Naive thymus-derived CD8-positive, alpha-beta T cell (primary cell): ENCODE measurements at places on chromosomes 5 and 9.

DNA sequence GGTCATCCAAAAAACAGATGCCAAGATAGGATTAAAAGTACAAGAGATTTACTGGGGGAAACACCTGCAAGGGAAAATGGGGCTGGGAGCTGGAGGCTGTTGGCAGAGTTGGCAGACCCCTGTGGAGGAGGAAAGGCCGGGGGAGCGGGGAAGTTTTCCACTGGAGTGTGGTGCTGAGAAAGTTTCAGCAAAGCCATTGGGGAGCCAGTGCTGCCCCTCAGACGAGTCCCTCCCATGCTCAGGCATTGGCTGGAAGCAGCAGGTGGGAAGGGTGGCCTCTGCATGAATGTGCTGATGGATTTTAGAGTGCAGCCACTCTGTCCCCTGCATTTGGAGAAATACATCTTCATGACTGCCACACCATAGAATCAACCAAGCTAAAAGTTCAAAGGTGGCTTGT lies 52.8 kb downstream of the TTC1 start:
- no peak for DNase-seq

DNA sequence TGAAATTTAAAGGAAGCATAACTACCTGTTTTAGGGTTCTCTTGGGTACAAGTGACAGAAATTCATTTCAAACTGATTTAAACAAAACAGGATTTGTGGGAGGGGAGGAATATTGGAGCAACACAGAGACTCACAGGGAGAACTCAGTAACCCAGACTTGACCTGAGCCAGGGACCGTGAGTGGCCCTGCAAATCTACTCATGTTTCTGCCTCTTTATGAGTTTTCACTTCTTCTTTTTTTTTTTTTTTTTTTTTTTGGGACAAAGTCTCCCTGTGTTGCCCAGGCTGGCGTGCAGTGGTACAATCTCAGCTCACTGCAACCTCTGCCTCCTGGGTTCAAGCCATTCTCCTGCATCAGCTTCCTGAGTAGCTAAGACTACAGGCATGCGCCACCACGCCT lies 405.6 kb upstream of the ZNF608 start:
- DNase-seq = no peak

GRCh38 chr5:149360272-149360671 lies 2.4 kb downstream of the PCYOX1L start:
- DNase-seq = no peak

- DNase-seq = no peak
Measured at GRCh38 chr9:126682928-126683697, 69.4 kb downstream of the LMX1B start.

DNA sequence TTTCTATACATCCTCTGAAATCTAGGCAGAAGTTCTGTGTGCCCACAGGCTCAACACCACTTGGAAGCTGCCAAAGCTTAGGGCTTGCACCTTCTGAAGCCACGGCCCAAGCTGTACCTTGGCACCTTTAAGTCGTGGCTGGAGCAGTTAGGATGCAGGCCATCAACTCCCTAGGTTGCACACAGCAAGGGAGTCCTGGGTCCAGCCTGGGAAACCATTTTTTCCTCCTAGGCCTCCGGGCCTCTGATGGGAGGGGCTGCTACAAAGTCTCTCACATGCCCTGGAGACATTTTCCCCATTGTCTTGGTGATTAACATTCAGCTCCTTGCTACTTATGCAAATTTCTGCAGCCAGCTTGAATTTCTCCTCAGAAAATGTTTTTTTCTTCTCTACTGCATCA lies 15.5 kb upstream of the PLK2 start:
- no peak for DNase-seq

GRCh38 chr9:626596-626995 lies 214.9 kb upstream of the DMRT1 start:
- no peak for DNase-seq

DNA sequence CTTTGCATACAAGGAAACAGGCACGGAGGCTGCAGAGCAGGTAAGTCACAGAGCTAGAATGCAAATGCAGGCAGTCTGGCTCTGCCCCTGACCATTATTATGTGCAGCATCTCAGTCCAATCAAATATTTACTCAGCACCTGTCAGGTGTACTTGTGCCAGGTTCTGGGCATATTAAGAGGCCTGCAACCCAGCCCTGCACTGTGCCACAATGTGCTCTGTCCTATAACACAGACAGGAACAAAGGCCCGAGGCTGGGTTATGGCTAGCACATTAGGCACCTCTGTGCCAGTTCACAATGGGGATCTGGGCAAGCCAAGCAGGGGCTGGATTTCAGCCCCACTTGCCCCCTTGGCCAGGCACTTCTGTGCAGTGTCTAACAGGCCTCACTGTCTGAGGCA lies 14.0 kb downstream of the ARL15 start:
- no peak for DNase-seq

DNA sequence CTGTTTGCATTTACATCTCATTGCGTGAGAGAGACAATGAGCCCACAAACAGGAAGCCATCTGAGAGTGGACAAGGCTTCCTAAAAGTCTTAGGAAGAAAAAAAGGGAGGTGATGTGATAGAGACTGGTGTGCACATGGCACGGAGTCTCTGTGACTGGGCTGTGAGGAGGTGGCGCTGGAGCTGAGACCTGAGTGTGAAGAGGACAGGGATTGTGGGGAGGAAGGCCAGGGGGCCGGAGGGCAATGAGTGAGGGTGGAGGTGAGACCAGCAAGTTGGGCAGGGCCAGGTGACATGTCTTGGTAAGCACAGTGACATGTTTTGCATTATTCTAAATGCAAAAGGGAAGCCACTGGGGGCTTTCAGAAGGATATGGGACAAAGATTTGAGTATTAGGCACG lies 45.0 kb downstream of the TSPAN17 start:
- DNase-seq = no peak

- DNase-seq = no peak
Measured at GRCh38 chr5:140953234-140953633, 13.0 kb upstream of the PCDHAC2 start.

DNA sequence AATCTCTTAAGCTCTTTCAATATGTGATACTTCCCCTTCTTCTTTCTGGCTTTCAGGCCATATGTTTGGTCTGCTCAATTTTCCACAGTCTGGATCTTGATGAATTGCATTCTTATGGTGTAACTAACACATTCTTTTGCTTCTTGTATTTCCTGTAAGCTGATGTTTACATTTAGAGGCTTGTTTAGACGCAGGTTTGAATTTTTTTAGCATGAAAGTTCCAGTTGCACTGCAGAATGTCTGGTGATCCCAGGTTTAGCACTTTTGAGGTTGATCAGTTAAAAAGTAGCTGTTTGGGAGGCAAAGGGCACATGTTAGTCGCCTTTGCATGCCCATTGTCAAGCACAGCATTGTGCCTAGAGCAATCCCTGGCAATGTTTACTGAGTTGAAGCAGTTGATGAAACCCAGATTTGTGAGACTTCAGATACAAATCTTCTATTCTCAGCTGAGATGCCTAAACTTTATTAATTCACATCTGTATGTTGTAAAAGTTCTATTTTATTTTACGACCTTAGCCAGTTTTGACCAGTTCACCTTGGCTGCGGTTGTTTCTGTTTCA lies 59.6 kb upstream of the SPATA31C2 start:
- DNase-seq = no peak

DNA sequence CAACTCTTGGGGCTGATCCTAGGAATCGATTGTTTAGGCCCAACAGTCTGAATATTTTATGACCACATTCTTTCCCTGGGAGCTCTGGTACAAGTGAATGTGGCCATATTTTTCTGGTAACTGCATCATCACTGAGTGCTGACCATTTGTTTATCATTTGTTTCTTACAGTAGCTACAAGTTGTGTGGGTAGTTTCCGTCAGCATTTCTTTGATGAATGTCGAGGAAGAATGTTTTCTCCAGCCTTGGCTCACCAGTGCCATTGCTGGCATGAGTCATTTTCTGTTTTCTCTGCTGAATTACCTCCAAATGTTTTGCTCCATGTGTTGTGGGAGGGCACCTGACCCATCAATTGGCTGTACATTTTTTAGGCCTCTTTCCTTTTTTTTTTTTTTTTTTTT lies 14.1 kb upstream of the CARD19 start:
- no peak for DNase-seq

DNA sequence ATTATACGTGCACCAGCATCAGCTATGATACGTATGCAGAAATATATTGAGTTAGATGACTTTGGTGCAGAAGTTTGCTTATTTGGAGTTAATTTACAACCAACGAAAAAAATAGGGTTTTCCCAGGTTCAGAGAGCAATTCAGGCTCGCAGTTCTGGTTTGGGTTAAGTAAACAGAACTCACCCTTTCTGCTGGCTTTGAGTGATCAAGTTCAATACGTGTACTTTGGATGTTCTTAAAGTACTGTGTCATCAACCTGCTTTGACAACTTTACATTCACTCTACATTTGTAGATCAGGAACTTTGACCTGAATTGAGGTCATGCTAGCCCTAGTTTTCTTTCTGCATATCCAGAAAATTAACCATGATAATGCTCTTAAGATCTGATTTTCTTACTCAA lies 40.7 kb downstream of the ACOT12 start:
- DNase-seq = no peak

GRCh38 chr9:124293718-124294506 lies 36.2 kb downstream of the NEK6 start:
- DNase-seq = no peak

DNA sequence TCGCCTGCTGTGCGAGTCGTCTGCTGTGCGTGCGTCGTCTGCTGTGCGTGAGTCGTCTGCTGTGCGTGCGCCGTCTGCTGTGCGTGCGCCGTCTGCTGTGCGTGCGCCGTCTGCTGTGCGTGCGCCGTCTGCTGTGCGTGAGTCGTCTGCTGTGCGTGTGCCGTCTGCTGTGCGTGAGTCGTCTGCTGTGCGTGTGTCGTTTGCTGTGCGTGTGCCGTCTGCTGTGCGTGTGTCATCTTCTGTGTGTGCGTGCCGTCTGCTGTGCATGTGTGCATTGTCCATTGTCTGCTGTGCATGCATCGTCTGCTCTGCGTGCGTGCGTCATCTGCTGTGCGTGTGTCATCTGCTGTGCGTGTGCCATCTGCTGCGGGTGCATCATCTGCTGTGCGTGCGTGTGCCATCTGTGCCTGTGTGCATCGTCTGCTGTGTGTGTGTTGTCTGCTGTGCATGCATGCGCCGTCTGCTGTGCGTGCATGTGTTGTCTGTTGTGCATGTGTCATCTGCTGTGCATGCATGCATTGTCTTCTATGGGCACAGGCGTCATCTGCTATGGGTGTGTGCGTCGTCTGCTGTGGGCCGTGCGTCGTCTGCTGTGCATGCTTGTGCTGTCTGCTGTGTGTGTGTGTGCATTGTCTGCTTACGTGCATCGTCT lies 68.6 kb upstream of the IRX4 start:
- DNase-seq = no peak

GRCh38 chr9:4315582-4316215 lies 15.8 kb upstream of the GLIS3 start:
- peak; percentile 56 for DNase-seq

GRCh38 chr9:116141864-116142561 lies 11.6 kb upstream of the PAPPA start:
- no peak for DNase-seq

- DNase-seq = no peak
Measured at GRCh38 chr9:89919171-89919681, 314.4 kb downstream of the GADD45G start.

GRCh38 chr9:131116281-131117120 lies 8.9 kb upstream of the NUP214 start:
- no peak for DNase-seq

GRCh38 chr9:37840560-37841194 lies 40.1 kb downstream of the DCAF10 start:
- DNase-seq = no peak

DNA sequence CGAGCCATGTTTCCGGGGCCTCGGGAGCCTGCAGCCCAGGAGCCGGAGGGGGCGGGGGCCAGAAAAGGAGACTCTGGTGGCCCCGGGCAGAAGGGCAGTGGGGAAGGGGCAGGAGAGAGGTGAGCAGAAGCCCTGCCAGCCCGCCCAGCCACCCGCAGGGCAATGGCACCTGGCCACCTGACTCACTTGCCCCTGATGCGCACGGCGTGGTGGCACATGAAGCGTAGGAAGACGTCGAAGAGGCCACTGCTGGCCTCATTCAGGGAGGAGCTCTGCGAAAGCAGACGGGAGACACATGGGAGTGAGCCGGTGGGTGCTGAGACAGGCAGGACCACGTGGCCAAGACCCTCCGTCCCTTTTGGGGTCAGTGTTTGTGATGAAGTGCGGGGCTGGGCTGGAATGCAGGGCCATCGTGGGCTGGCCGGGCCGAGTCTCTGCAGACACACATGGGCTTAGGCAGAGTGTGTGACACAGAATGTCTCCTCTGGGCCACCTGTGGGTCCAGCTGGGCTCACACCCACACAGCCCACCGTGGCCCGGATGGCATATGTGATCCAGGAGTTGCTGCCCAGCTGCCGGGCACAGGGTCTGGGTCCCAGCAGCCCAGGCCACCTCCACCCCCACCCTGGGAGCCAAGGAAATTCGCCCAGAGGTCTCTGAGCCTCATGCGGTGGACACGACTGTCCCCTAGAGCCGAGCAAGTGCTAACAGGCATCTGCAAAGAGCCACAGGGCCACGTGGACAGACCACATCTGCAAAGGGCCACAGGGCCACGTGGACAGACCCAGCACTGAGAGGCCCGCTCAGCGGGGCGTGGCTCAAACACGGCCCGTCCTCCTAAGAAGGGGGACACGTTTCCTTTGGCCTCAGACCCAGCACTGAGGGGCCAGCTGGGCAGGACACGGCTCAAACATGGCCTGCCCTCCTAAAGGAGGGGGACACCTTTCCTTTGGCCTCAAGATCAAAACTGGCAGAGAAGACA lies 23.6 kb downstream of the TERT start:
- no peak for DNase-seq

GRCh38 chr9:131258186-131258585 lies 18.1 kb downstream of the FAM78A start:
- DNase-seq = no peak

- no peak for DNase-seq
Measured at GRCh38 chr5:149903404-149903803, 41.2 kb downstream of the PDE6A start.

- no peak for DNase-seq
Measured at GRCh38 chr5:15601274-15601673, 101.3 kb downstream of the FBXL7 start.

DNA sequence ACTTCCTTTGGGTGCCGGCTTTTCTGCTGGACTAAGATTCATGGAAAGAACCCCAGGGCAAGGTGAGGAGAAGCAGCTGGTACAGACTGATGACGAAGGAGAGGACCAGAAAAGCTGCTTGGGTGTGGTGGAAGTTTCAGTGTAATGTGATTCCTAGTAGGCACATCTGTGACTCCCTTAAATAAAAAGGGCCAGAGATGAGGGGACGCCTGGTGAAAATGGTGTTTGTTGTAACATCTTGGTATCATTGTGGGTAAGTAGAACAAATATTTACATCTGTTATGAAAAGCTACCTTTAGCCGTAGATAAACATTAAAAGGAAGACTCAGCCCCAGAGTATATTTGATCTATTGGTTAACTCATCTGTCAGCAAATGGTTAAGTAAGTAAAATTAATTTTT lies 33.8 kb downstream of the OTULINL start:
- DNase-seq = no peak

DNA sequence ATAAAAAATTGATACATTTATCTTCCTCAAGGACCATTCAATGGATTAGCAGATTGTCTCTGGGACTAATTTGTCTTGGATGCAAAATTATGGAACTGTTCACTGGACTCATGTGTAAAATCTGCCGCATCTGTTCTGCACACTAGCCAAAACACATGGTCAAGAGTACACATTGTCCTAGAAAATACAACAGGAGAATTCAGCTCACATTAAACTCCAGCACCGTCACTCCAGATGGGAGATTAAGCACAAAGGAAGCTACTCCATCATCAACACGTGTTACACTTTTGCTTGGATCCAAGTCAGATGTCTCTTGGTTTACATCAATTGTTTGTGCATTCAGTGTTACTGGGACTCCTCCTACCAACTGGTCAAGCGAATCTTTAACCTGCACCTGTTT lies 28.8 kb downstream of the C5 start:
- DNase-seq = no peak
